ENCODE measurements at places on chromosomes 4 and X.
A peak's percentile ranks its signal among the peaks of the same experiment; 100 is the strongest.

DNA sequence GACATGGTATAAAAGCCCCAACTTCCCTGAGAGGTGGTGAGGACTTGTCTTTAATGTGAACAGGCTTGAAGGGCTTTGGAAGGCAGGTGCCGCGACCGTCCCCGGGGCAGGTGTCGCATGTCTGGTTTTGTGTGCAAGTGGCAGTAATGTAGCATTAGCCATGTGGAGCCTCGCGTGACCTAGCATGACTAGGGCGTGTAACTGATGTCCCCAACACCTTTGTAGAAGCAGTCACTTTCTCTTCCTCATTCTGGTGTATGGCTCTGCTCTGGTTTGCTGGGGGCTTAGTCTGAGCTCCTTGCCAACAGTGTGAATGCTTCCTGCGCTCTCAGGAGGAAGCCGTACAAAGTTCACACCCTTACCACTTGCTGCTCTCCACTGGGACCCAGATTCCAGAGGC is 145.7 kb downstream of the AMMECR1 start:
- no peak for DNase-seq

DNA sequence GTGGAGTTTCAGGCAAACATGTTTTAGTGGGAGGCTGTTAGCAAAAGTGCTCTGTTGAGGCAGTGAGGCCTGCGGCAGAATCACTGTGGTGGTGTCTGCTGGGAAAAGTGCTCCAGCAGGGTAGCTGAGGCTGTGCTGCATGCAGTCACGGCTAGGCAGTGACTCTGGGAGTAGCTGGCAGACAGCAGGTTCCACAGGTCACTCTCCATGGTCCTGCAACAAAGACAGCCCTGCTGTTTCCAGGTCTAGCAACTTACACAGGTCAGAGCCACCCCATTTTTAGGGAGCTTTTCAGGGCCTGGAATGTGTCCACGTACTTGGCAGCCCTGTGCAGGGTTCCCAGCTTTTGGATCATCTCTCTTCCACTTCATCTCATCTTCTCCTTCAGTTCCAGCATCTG is 184.3 kb downstream of the NAA11 start:
- DNase-seq = no peak

DNA sequence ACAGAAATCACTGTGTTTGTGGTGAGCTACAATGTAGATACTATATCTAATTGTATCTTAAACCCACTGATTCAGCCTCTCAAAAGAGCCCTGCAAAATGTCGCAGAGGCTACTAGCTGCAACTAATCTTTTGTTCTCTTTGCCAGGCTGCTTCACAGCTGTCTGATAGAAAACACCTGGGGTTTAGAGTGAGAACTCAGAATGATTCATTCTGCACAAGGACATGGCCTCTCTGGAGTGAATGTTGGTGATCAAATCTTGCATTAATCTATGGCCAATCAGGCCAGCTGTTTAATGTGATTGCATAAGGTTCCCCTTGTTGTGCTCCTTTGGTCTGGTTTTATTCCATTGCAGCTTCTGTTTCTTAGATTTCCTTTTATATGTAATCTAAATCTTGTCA is 100.3 kb downstream of the EMCN start:
- no peak for DNase-seq

- DNase-seq = no peak
These were observed 286.1 kb downstream of the INPP4B start for GRCh38 chr4:142559986-142560385.

DNA sequence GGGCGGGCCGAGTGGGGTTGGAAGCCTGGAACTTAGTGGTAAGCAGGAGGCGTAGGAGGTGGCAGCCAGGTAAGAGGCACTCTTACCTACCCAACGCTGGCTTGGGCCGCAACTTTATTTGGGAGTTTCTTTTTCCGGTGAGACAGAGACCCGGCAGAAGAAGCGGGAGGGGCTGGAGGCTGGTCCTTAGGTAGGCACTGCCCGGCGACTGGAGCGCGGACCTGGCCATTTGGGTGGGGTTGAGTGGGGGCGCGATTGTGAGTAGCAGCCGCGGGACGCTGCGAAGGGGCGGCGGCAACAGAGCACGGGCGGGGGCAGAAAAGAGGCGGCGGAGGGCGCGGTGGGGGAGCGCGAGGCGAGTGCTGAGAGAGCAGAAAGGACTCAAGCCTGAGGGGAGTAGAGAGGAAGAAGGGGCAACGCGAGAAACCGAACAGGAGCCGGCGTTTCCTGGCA is 334 bp upstream of the POU4F2 start:
- DNase-seq = no peak

DNA sequence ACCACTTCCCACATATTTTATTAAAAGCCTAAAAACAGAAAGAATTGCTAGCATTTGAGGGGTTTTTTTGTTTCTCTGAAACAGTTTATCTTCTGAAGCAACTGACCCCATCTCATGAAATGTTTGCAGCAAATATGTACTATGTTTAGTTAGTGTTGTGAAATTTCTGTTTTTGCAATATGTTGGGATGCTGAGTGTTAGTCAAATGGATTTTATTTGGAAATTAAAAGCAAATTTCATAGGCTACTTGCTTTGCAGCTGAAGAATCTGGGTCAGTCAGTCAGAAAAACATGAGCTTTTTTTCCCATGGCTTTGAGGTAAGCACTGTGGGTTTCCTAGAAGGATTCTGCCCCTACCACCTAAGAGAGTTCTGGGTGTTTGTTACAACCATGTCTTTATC is 184.9 kb upstream of the DKK2 start:
- no peak for DNase-seq

DNA sequence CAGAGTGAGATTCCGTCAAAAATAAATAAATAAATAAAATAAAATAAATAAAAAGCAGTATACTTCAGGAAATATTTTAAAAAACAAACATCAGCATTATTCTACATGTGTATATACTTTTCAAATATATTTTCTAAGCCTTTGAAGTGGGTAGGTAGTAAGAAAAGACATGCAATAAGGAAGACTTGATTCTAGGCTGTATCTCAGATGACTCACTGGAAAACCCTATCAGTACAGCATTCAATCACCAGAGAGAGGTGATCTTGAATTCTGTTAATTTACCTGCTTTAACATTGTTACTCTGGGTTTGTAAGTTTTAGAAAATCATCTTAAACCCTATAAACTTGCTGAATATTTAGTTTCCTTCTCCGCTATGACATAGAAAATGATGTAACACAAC is 106.6 kb upstream of the NAP1L5 start:
- no peak for DNase-seq

DNA sequence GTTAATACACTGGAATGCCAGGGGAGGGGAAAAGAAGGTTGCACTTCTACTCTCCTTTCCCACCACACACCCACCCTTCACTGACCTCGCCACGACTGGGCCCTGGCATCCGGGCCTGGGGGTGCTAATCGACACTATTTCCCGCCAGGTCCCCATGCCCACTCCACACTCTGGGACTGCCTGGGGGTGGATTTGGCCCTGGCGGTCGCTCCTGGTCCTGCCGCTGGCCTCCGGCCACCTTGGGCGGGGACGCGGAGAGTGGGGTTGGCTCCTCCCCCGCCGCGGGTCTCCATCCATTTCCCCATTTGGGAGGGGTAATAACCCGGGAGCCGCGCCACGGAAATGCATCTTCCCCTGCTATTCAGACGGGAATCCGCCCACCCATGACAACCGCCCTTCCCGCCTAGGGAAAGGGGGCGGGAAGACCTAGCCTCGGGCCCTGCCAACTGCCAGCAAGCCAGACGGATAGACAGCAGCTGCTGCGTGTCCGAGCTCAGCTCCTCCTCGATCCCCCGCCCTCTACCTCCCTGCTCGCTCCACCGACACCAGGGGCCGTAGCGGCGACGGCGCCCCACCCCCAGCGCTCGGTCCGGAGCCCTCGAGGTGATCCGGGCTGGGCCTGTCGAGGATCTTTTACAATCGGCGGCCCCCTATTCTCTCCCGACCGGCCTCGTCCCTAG is 78.1 kb downstream of the RLIM start:
- DNase-seq = peak; percentile 6

- no peak for DNase-seq
These were observed 646 bp upstream of the FAM3A start for GRCh38 chrX:154516656-154517100.

DNA sequence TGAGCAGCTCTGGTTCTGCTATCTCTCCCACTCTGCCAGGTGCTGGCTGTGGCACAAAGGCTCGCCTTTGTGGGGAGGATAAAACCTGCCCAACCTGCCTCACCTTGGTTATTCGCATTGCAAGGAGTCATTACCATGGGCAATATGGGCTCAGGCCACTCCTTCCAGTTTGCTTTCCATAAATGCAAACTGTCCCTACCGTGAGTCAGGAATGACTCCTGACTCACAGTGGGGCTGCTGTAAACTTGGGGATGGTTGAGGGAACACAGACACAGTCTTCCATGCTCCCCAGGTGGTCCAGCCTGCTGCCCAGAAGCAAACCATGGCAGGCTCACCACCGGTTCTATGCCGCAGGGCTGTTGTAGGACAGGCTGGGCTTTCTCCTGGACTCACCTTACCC is 36.1 kb downstream of the COQ2 start:
- no peak for DNase-seq

- DNase-seq = peak; percentile 26
These were observed 124.2 kb upstream of the MBNL3 start for GRCh38 chrX:132612821-132613564.

DNA sequence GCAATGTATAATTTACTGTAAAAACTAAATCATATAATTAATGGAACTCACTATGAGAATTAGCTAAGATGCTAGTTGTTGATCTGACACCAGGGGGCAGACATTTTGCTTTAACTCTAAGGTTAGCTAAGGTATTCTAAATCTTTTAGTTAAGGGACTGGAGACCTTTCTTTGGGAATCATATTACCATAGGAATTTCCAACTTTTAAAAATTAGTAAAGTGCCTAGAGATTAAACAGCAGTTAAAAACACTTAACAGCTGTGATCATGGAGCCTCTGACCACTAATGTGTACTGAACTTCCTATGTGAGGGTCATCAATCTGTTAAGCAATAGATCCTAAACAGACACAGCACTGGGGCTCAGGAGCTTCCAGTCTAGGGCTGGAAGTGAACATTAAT is 226.6 kb downstream of the NSUN7 start:
- no peak for DNase-seq

DNA sequence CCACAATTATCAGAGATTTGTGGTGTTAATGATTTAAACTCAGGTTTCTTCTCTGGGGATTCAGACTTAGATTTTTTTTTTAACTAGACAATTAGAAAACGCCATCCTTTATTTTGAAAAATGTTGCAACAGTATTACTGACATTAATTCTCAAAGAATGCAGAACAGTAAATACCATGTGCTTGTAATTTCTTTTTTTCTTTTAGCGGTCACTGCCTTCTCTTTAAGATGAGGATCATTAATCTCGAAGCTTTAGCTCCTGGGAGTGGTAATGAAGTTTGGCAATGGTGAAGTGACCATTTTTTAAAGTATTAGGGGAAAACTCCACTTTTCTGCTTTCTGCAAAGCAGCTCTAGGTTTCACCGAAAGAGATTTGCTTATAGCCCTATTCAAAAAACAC is 164.0 kb upstream of the MBNL3 start:
- no peak for DNase-seq

- DNase-seq = no peak
These were observed 121.8 kb downstream of the PDE5A start for GRCh38 chr4:119506806-119507205.

- DNase-seq = no peak
These were observed 11.0 kb upstream of the DUSP9 start for GRCh38 chrX:153635788-153636668.

DNA sequence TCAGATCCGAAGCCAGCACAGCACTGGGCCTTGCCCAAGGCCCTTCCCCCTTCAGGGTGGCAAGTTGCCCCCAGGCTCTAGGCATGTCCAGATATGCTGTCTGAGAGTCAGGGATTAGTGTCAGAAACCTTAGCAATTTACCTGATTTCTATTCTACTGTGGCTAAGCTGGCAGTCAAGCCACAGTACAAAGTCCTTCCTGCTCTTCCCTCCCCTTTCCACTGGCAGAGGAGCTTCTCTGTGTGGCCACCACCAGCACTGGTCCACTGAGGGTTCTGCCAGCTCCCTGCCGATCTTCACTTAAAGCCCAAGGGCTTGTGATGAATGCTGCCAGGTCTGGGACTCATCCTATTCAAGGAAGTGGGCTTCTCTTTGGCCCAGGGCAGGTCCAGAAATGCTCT is 324.5 kb upstream of the RPS6KA3 start:
- no peak for DNase-seq
